ENCODE measurements at places on chromosomes 13 and 19. TPM values are rescaled to one million over a fixed set of nuclear protein-coding genes. Genes with fewer than 3 reads are reported as not detected.

Gene SLC10A2
- total RNA-seq, result not detected

DNA sequence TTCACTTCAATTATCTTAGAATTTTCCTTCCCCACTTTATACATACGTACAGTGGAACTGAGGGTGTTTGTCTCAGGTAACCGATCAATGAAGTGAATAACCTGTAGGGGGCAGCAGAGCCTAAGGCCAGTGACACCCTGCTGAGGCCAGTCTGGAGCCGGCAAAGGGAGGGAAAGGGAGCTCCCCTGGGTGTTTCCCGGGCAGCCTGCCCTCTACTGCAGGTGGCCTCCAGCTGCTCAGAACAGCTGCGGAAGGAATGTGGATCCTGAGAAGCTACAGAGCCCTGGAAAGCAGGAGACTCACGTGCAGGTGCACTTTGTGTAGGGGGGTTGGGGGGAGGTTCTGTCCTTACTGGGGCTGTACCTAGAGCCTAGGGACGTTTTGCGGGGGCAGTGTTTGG is 832 bp upstream of the ZNF491 start:
- DNase-seq, result peak; percentile 78

DNA sequence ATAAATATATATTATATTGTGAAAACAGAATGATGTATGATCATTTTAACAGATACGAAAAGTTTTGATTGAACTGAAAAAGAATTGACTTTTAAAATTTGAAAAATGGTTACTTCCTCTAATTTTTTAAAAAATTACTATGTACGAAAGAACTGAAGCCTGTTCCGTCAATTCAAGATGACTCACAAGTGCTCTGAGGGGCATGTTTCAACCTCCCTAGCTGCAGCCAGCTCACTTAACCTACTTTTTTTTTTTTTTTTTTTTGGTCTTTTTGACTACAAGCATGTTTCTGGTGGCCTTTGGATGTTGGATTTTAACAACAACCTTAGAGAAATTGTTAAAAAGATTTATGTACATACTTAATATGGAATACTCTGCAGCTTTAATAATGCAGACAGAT is 1139.3 kb downstream of the DIAPH3 start:
- no peak for DNase-seq

- DNase-seq, result no peak
These were observed 725.6 kb upstream of the SLITRK5 start for GRCh38 chr13:86945584-86945983.

- peak; percentile 97 for DNase-seq
These were observed at the start of gene ZNF878 for GRCh38 chr19:12052497-12053169. ZNF878 (minus strand) TSS chr19:12052961; CDS start chr19:12052801, 160 bp downstream.
